ENCODE measurements at places on chromosomes 2 and 18.

DNA sequence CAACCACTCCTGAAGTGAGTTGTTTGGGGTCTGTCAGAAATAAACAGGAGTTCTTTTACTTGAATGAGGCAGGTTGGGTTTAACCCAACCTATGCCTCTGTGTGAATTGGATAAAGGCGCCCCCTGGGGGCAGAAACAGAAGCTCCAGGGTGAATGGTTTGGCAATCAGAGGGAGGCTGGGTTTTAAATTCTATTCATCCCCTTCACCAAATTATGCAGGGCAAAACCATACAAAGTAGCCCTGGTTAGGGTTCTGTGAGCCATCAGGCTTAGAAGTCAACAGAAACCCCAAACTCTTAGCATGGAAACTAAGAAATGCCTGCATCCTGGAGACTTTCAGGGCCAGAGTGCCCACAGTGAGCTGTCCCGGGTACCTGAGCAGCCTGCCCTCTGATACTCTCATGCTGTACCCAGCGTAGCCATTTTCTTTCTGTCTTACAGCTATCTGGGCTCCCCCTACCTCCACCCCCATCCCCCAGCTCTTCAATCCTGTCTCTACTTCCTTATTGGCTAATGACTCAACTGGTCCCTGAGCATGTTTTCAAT, 241.5 kb downstream of the ICOS start:
- peak; percentile 67 for DNase-seq

- no peak for DNase-seq
These were observed 13.6 kb upstream of the NARS1 start for GRCh38 chr18:57635003-57635822.

GRCh38 chr2:241933179-241933911, 63.8 kb downstream of the RTP5 start:
- no peak for DNase-seq

GRCh38 chr2:174392706-174393105, 2.8 kb upstream of the SCRN3 start:
- DNase-seq: no peak

DNA sequence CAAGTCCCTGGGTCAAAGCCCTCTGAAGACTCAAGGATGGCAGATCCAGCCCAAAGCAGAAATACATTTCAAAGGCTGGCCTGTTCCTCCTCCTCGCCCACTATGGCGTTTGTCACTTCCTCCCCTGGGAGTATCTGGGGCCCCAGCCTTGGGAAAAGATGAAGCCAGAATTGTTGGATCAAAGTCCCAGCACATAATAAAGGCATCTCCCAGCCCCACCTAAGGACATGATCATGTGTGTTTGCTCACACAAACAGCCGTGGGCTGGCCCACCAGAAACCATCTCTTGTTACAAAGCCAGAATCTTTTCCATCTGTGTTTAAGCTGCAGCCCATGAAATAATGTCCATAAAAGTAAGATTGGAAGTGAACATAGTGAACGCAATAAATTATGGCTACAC, 50.1 kb upstream of the HAAO start:
- DNase-seq: no peak

GRCh38 chr2:197804758-197805714, 643 bp downstream of the PLCL1 start:
- DNase-seq: no peak

DNA sequence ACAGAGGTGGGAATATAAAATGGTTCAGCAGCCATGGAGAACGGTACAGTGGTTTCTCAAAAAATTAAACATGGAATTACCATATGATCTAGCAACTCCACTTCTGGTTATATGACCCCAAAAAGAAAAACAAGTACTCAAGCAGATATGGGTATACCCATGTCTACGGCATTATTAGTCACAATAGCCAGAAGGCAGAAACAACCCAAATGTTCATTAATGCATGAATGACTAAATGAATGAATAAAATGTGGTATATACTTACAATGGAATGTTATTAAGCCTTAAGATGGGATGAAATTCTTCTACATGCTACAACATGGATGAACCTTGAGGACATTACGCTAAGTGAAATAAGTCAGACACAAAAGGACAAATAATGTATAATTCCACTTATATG, 266.8 kb upstream of the FBXO11 start:
- no peak for DNase-seq

GRCh38 chr2:143649226-143649740, 520.1 kb downstream of the ARHGAP15 start:
- DNase-seq: no peak

GRCh38 chr2:140117386-140117785, 1337.2 kb upstream of the NXPH2 start:
- no peak for DNase-seq

DNA sequence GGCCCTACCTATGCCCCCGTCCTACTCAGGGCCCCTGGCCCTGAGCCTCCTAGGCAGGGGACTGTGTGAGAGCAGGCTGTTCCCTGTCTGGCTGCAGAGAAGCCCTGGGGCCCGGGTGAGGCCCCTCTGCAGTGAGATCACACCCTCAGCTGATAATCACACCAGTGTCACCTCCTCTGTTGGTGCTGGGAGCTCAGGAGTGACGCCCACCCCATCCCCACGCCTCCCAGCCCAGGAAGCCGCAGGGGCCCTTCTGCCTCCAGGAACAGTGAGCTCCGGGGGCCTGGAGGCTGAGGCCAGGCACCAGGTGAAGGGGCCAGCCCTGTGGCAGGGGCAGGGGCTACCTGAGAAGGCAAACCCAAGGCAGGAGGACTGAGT, 20.0 kb downstream of the KCNIP3 start:
- peak; percentile 31 for DNase-seq

DNA sequence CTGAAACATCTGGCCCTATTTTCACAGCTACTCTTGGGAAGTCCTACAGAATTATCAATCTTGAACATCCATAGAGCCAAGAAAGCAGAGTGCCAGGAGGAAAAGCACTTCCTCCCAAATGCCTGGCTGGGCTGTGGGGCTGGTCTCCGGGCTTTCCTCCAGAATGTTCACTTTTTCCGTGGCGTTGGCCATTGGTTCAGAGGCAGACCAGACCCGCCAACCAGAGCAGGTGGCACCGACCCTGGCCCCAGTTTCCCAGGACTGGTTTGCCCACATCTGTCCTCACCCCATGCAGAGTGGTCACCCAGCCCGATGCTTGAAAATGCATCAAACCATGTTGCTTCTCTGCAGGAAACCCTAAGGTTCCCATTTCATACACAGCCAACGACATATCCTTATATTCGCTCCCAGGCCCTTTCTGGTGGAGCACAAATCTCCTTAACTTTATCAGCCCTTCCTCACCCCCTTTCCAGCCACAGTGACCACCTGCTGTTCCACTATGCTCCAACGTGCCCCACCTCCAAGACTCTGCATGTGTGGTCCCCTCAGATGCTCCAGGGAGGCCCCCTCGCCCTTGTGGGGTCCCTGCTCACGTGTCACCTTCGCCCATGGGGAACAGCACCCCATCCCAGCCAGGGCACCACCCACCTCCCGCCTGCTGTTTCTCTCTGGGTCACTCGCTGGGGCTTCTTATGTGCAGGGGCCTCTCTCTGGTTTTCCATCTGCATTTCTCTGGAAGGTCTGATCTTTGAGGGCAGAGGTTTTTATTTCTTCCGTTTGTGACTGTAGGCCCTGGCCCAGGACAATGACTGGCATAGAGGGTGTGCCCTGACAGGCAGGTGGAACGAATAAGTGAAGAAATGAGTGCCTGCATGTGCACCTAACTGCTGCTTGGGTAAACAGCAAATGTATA, 92.9 kb downstream of the PXDN start:
- DNase-seq: no peak

- no peak for DNase-seq
These were observed 363.4 kb downstream of the CLIP4 start for GRCh38 chr2:29478641-29479040.

- no peak for DNase-seq
These were observed 63.9 kb upstream of the TANK start for GRCh38 chr2:161096336-161096735.

GRCh38 chr18:59945544-59945943, 45.7 kb downstream of the PMAIP1 start:
- DNase-seq: no peak

DNA sequence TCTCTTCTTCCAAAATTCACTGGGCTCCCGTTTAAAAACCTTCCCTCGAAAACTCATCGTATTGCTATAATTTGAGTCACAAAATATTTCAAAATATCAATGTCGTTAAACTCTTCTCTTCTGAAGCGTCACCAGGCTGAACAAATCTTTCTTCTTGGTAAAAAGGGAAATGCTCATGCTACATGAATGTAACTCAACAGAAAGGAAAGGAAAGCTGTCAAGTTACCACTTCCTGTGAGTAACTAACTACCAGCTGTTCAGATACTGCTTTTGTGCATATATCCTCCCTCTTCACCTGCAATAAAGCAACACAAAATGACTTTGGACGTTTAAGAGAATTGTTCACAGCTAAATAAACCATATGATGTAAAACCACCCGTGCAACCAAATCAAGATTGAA, 95.4 kb downstream of the DOCK10 start:
- DNase-seq: no peak

- DNase-seq: no peak
These were observed 6.6 kb downstream of the YIPF4 start for GRCh38 chr2:32284321-32284720.

GRCh38 chr18:12307701-12308385, at the start of gene TUBB6:
TUBB6 (plus strand) TSS chr18:12308241; CDS start chr18:12308293, 52 bp downstream.
- peak; percentile 80 for DNase-seq

GRCh38 chr2:156338578-156338977, 6.1 kb upstream of the NR4A2 start:
- no peak for DNase-seq

DNA sequence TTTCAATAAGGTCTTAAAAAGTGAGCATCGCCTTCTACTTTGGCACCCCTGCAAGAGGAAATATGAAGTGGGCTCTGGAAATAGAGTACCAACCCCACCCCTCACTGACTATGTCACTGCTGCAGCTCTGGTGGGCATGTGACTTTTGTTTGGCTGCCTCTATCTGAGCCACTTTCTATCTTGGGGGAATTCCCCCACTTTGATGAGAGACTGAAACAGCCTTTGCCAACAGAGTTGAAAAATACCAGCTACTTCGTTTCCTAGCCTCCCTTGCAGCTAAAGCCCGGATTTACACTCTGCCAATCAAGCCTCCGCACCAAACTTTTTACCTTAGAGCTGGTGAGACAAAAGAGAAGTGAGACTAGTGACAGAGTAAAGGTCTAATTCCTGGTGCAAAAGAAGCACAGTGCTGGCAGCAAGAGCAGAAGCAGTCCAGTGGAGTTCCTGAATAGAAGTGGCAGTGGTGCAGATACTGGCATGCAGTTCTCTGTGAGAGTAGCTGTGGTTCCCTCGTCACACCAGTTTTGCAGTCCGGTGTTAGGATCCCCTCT, 12.0 kb upstream of the GALNT14 start:
- DNase-seq: no peak

GRCh38 chr2:75526842-75527241, 33.9 kb downstream of the EVA1A start:
- DNase-seq: no peak

GRCh38 chr2:127516041-127516762, 10.1 kb downstream of the IWS1 start:
- DNase-seq: no peak

DNA sequence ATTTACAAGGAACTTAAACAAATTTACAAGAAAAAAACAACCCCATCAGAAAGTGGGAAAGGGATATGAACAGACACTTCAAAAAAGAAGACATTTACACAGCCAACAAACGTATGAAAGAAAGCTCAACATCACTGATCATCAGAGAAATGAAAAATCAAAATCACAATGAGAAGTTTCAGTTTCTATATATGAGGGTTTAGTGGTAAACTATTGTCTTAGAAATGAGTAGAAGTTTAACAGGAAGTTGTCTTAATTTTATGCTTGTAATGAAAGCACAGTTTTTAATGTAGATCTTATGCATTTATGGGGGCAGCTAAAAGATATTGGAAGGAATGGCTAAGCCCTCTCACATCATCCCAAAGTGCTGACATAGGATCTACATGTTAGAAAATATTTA, 325.4 kb downstream of the ERBB4 start:
- no peak for DNase-seq

DNA sequence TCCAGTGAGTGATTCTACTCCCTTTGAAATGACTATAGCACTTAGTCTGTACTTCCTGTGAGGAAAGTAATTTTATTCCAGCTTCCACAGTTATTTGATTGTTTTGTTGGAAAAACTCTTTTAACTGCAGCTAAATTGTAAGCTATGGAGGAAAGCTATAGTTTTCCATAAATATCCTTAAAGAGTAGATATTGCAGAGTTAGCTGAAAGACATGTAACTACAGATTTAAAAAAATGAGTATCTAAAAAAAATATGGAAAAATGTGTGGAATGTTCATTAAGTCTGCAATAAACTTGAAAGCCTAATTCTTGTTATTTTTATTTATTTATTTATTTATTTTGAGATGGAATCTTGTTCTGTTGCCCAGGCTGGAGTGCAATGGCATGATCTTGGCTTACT, 56.8 kb upstream of the AQP4 start:
- DNase-seq: no peak

DNA sequence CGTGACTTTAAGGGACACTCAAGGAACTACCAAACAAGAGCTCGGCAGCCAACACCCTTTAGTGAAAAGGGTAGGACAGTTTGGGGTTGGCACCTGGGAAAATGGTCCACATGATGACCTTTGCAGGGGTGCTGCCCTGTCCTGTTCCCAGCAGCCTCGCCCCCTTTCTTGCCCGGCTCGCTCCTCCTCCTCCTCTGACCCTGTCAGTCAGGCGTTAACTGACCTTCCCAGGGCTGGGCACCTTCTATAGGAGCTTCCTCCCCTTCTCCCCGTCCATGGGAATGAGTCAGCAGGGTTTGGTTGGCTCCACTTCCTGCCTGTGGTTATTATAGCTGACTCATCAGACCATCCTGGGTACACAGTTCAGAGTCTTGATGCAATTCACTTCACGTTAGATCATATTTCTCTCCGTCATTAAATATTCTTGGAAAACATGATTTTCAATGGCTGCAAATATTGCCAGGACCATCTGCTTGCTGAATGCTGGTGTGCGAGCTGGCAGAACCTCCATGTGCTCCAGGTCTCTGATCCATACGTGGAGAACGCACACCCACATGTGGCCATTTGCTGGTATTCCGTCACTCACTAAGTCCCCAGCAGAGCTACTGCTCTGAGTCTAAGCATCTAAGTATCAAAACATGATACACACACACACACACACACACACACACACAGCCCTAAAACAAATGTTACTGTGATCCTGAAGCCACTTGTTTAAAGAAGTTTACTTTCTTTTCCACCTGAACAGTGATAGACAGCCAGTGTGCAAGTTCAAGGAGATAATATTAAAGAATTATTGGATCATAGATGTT, 185.0 kb downstream of the ANAPC1 start:
- peak; percentile 85 for DNase-seq

DNA sequence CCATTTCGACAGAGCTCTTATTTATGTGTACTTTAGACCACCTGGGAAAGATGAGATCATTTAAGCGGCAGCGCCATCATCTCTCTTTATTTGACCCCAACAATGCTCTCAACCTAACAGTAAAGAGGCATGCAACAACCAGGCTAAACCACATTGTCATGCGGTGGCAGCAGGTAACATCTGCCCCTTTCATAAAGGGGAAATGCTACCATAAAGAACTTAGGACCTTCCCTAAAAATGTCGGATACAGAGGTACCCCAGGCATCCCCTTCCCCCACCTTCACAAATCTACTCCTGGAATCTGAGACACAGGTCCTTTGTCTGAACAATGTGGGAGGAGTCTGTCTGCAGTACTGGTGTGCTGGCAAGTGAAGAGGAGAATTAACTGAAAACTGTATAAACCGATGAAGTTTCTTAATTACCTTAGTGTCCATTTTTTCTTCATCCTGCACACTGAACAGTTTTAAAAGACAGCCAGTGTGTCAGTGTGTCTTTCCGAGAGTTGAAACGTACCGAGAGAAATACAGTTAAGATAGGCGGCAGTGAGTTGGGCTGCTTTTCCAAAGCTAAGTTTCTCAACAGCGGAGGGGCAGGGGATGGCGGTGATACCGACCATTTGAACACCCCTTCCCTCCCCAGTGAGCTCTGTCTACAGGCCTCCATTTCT, 1.9 kb downstream of the MEX3C start:
- peak; percentile 89 for DNase-seq
